GOT3 (cell line): ENCODE measurements at places on chromosomes 3 and 15.
A peak's percentile ranks its signal among the peaks of the same experiment; 100 is the strongest.

DNA sequence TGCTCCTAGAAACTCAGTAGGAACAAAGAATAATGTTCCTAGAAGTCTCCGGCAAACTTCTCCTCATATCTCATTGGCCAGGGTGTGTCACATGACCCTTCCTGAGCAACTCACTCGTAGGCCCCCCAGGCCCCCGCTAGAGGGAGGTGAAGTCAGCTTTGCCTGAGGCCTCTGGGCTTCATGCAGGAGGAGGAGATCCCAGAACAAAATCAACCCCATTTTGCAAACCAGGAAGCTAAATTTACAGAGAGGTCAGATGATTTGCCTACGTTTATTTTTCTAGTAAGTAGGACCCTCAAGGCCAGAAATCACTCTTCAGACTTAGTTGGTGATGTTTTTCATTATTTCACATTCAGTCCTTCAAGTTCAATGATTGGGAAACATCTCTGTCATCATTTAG is 99.1 kb downstream of the SSR3 start:
- no peak for DNase-seq

DNA sequence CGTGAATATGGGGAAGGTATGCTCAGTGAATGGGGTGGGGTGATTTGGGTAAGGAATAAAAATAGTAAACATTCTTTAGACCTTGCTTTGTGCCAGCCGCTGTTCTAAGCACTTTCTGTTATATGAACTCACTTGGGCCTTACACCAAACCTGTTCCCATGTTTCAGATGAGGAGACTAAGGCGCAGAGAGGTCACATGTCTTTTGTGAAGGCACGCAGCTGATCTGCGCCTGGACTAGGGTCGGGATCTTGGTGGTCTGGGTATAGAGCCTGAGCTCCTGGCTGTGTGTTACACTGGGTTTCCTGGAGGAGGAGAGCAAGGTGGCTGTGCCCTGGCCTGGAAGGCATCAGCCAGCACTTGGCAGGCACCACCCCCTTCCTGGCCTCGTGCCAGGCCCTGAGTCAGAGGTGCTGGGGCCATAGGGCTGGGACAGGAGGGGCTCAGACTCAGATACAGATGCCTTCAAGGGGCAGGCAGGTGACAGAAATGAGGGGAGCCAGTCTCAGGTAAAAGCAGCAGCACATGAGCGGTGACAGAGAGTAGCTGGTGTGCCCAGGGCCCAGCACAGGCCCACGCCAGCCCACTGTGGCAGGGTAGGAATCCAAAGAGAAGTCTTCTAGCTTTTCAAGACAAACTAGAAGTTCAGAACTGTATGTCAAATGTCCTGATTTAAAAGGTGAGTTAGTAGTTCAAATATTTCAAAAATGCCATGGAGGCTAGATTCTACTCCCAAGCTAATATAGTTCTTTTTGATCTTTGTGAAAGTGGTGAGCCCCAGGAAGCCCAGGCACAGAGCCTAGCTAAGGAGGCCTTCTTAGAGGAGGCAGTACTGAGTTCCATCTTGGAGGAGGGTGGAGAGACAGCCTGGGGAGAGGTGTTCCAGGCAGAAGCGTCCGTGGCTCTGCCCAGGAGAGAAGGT is 83.1 kb downstream of the DNAJB8 start:
- peak; percentile 31 for DNase-seq

DNA sequence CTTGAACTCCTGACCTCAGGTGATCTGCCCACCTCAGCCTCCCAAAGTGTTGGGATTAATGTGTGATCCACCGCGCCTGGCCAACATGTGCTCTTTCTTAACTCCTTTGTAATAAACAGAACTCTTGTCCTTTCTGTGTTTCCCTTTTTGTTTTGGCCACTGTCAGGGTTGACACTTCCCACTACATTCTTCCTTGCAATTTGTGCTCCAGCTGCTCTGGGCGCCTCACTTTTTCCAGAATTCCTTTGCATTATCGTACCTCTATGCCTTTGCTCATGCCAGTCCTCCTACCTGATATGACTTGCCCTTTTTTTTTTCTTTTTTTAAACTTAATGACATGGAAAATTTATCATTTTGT is 38.8 kb upstream of the SMAD3 start:
- DNase-seq: no peak

DNA sequence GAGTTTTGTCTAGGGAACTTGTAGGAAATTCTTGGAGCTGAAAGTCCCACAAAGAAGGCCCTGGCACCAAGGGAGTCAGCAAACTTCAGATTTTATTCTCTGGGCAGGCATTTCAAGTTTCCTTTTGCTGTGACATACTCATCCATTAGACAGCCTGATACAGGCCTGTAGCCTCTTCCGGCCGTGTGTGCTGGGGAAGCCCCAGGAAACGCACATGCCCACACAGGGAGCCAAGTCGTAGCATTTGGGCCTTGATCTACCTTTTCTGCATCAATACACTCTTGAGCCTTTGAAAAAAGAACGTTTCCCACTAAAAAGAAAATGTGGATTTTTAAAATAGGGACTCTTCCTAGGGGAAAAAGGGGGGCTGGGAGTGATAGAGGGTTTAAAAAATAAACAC is 15.0 kb downstream of the TIGIT start:
- no peak for DNase-seq

- no peak for DNase-seq
These were observed 432.1 kb upstream of the CFAP20DC start for GRCh38 chr3:59481776-59482400.

DNA sequence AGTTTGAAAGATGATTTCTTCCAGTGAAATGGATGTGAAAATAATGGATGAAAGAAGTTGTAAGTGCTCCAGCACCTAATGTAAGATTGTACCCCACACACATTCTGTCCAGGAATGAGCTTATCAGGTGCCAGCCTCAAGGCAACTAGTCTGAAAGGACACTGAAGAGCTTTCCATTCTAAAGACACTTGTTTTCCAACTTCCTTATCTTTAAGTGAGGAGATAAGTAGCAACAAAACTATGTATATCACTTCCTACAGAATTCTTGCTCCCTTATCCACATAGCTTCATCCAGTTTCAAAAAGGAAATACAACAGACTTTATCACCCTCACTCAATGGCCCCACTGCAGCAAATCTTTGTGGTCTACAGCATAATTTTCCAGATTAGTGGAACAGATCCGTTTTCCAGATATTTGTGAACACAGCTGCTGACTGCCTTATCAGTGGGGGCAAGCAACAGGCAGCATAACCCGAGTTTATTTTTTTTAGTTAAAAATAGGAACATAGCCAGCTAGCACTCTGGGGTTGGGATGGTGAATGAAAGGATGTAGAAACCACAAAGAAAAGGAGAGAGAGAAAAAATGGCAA is 60.6 kb downstream of the CD200R1L start:
- DNase-seq: no peak

- no peak for DNase-seq
These were observed 143.1 kb upstream of the KCNMB2 start for GRCh38 chr3:178393146-178393545.

- DNase-seq: no peak
These were observed 29.3 kb downstream of the CEP152 start for GRCh38 chr15:48781481-48782081.

GRCh38 chr3:73716418-73716817 is 91.7 kb upstream of the PDZRN3 start:
- no peak for DNase-seq

DNA sequence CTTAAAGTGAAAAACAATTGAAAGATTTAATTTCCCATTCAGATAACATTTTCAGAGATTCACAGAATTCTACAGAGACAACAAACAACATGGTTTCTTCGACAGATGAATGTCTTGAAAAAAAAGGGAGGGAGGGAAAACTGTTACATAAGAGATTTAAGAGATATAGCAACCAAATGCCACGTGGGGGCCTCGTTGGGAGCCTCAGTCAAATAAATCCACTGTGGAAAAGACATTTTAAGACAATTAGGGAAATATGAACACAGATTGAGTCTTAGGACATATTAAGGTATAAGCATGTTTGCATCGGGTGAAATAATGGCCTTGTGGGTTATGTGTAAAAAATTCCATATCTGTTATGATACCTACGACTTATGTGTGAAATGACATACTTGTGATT is 5.0 kb upstream of the PRRT3 start:
- no peak for DNase-seq

GRCh38 chr3:108403198-108403597 is 106.8 kb downstream of the HHLA2 start:
- no peak for DNase-seq

DNA sequence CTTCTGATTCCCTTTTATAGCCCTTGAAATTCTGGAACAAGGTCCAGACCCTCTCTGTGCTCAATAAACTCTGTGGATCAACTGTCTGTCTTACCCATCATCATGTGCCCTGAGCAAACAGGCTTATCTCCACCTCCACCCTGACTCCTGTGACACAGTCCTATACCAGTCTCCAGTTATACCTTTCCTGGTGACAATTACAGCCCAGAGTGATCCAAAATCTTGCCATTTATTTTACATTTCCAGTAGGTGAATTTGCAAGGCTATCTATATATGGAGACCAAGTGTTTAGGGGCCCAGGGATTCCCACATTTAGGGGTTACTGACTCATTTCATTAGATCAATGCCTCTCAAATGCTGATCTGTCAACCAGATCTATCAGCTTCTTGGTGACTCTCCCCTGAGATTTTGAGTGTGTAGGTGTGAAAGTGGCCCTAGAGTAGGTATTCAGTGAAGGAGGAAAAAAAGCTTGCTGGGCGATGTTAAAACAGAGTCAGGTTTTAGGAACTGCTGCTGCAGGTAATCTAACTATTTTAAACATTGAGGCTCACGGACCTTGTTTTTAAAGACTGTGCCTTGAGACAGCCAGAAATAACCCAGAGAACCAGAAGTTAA is 229.6 kb upstream of the WNT5A start:
- DNase-seq: no peak

DNA sequence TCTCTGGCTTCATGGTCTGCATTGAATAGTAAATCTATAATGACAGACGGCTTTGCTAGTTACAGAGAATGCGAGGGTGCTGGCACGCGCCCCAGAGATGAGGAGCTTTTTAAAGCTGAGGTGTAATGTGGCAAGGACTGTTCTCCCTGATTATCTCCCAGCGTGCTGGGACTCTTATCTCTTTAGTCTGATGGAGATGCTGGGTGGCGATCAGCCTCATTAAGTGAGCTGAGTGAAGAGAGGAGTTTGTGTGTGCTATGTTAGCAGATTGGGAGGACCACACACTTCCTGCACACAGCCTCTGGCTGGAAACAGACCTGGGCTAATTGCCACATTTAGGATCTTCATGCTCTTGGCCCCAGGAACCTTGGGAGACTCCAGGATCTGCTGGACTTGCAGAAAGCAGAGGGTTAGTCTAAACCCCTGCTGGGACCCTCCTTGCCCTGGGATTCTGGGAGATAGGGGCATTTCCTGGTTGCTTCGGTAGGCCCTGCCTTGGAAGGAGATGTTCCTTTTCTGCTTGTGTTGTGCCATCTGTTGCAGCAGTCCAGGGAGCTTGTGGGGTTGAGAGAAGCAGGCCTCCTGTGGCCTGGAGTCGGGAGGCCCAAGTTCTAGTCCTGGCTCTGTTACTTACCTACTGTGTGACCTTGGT is 15.0 kb downstream of the PDIA5 start:
- DNase-seq: no peak

GRCh38 chr3:57617739-57618138 is 20.6 kb upstream of the ARF4 start:
- DNase-seq: no peak

- DNase-seq: no peak
These were observed 39.7 kb downstream of the LSM3 start for GRCh38 chr3:14218355-14218754.

DNA sequence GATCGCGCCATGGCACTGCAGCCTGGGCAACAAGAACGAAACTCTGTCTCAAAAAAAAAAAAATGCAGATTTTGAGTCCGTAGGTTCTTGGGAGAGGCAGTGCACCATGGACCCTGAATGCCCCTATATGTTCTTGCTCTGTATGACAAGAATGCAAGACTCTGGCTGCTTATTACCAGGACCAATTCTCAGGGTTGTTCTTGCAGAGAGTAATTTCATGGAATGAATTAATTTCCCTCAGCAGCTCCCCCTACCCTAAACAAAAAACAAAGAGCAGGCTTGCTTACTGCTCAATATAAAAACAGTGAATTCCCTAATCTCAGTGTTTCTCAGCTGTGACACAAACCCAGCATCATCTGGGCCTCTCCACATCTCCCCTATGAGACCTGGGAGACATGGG is 20.5 kb upstream of the DYNC1LI1 start:
- DNase-seq: no peak

GRCh38 chr3:24311881-24312280 is 182.8 kb downstream of the THRB start:
- DNase-seq: no peak

DNA sequence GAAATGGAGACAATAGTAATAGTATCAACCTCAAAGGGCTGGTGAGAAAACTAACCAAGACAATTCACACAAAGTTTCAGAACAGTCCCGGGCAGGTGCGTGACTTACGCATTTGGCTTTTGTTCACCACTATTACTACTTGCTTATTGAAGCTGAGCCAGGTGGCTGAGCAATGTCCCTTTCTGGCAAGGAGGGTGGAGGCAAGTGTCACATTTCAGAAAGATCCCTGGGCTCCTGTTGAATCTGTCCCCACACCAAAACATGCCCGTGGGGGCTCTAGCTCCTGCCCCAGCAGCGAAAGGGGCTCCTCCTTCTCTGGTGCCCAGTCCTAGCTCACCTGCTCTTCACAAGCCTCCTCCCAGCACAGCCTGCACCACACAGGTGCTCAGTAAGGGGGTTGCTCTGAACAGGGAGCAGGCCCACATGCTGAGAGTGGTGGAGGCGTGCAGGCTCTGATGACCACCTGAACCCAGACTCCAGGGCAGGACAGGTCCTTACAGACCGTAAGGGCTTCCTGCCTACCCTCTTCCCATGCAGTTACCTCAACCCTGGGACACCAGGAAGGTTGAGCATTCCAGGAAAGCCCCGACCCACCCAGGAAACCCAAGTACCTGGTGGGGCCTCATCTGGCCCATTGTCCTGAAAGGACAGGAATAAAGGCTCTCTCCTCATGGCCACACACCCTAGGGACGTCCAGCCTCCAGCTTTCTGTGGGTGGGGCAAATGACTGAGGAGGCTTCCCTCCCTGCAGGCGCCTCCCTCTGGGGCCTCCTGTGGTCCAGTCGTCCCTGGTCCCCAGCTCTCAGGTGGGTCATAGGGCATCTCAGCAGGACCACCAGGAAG is 32.6 kb downstream of the SEMA7A start:
- no peak for DNase-seq

DNA sequence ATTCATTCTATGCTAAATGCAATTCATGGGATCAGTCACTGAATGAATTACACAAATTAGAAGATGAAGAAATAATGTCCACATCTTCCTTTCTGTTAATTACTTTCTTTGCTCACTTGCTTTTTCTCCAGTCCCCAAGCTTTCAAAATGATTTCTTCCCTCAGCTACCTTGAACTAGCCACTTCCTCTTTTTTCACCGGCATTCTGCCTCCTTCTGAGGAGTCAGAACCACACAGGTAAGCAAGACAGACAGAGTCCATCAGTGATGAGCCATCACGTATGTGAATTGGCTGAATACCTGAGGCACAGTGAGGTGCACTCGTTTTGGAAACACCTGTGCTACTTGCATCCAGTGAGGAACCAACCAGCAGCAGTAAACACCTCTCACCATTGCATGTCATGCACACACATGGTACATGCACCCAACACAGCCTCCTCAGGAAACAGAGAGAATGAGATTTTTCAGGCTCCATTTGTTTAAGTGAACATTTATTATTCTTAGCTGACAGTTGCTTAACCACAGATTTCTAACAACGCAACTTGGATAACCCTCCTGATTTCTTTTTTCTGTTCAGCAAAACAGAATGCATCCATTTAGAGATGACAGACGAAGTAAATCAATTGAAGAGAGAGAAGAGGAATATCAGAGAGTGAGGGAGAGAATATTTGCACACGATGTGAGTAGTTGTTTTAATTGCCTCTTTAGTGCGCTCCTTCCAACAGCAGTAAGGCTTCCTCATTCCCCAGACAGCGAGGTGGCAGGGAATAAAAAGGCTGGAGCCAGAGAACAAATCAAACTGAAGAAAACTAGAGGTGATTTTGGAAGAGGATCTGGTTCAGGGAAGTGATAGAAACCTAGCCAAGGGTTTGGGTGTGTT is 69.3 kb downstream of the ARPP21 start:
- no peak for DNase-seq
